Frontal cortex (tissue), 4 donors: ENCODE measurements at places on chromosomes 6 and 20.

GRCh38 chr20:20737158-20737557 lies 24.7 kb upstream of the RALGAPA2 start:
- DNase-seq = no peak

- DNase-seq = no peak
Measured at GRCh38 chr20:32894026-32894483, 35.3 kb downstream of the EFCAB8 start.

GRCh38 chr20:49452011-49452482 lies 30.4 kb downstream of the KCNB1 start:
- no peak for DNase-seq

GRCh38 chr20:60941379-60941778 lies 310.7 kb upstream of the CDH4 start:
- DNase-seq = no peak

DNA sequence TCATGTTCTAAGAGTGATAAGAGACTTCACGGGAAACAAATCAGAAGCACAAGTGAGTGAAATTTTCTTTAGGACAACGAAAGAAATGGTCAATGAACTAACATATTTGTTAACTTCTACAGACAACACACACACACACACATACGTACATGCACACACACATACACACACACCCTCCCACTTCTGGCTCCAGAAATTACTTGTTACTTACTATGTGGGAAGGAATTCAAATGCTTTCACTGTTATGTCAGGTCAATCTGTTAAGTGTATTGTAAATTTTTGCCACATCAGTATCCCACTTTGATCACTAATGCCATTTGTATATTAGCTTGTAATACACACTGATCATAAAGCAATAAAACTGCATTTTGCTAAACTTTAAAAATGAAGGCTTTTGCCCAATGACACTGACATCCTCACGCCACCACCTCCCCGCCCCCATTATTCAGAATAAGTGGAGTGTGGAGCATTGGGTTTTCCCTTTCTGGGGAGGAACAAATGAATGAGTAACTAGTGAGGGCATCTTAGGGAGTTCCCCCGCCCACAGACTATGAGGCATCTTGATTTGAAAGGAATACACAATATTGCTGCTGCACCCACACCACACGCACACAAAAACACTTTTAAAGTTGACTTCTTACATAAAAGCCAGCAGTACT lies 76.2 kb downstream of the ATXN1 start:
- no peak for DNase-seq
